ENCODE measurements at places on chromosomes 4 and X.

DNA sequence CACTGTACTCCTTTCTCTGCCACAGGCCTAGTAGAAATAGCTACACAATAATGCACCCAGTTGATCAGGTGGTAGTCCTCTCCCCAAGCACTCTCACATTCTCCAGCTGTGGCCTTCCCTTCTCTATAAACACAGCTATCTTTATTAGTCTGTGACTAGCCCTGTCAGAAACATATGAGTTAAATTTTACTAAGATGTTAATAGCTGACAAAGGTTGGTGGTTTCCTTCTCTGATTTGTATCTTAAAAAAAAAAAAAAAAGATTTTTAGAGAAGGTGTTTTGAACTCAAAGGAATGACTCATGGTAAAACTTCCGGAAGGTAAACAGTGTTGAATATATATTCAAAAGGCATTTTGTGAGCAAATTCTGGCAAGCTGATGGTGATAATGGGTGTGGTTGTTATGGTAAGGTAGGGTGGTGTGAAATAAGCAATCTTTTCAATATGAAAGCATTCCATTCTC, 327.4 kb downstream of the PPP3CA start:
- no peak for DNase-seq

DNA sequence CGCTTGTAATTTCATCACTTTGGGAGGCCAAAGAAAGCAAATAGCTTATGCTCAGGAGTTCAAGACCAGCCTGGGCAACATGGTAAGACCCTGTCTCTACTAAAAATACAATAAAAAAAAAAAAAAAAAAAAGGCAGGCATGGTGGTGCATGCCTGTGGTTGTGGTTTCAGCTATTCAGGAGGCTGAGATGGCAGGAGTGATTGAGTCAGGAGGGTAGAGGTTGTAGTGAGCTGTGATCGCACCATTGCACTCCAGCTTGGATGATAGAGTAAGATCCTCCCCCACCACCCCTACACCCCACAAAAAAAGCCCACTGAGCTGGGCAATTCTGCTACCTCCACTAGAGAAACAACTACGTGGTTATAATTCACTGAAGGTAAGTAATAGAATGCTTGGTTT, 118.8 kb upstream of the PCDH18 start:
- DNase-seq: no peak

DNA sequence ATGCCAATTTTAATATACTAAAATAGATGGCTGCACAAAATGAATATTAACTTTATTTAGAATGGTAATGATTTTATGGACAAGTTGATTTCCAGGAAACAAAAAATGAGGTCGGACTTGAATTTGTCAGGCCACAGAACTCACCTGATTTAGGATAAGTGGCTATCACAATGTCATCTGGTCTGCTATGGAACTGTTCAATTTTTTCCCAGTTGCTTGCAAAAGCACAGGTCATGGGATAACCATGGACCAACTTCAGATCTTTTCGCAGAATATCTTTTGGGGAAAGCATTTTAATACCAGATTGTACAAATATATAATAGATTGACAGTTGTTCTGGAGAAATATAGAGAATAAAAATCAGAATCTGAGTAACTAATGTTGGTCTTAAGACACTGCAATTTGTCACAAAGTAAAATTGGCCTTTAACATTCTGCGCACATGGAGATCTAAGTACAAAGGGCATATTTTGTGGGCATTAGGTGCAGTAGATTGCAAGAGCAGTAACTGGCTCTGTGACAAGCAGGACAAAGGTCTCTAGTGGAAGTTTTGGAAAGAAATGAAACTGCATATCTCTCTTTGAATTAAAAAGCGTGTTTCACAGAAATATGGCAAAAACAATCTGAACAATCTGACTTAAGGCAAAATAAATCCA, 5.4 kb downstream of the SULT1B1 start:
- no peak for DNase-seq

GRCh38 chr4:168604496-168605373, 107.9 kb downstream of the PALLD start:
- no peak for DNase-seq
